ENCODE measurements at places on chromosomes 5 and 9.

GRCh38 chr5:68149189-68149588, 66.4 kb upstream of the PIK3R1 start:
- DNase-seq = no peak

DNA sequence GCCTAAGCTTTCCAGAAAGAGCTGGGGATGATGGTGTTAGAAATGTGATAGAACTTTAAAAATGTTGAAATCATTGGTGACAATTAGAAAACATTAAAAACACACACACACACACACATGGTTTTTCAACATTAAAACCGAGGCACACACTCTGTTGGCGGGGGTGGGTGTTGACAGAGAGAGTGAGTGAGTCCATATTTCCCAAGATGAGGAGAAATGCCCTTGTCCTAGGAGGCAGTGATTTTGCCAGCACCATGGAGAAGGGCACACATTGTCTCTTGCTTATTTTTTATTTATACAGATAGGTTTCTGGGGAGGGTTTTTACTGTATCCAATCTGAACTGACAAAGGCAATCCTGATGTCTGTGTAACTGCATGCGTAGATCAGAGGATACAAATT, 152.5 kb downstream of the INSYN2B start:
- DNase-seq = no peak

- no peak for DNase-seq
Observed at GRCh38 chr9:70291446-70291845, 32.7 kb downstream of the SMC5 start.

GRCh38 chr5:1827025-1827885, 26.0 kb downstream of the NDUFS6 start:
- no peak for DNase-seq

- DNase-seq = no peak
Observed at GRCh38 chr5:83485842-83486241, 14.3 kb downstream of the VCAN start.

DNA sequence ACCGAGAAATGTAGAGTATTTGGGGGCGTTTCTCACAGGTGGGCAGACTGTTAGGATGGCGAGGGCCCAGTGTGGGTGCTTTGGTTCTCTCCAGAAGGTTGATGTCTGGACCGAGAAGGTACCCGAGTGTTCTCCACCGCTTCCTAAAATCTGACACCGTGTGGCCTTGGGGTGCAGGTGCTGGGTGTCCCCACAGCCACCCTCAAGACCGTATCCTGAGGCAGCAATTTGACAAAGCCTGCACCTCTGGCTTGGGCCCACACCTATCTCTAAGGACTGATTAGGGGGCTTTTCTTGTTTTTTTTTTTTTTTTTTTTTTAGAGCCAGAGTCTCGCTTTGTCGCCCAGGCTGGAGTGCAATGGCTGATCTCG, 1.3 kb downstream of the PPP1R26 start:
- DNase-seq = no peak

- DNase-seq = no peak
Observed at GRCh38 chr5:98258939-98259338, 514.5 kb upstream of the RGMB start.

- no peak for DNase-seq
Observed at GRCh38 chr9:100432736-100433135, 5.8 kb downstream of the MSANTD3 start.

- no peak for DNase-seq
Observed at GRCh38 chr5:43420241-43420640, 8.1 kb upstream of the CCL28 start.

GRCh38 chr5:14432931-14433589, 148.5 kb upstream of the OTULINL start:
- no peak for DNase-seq

DNA sequence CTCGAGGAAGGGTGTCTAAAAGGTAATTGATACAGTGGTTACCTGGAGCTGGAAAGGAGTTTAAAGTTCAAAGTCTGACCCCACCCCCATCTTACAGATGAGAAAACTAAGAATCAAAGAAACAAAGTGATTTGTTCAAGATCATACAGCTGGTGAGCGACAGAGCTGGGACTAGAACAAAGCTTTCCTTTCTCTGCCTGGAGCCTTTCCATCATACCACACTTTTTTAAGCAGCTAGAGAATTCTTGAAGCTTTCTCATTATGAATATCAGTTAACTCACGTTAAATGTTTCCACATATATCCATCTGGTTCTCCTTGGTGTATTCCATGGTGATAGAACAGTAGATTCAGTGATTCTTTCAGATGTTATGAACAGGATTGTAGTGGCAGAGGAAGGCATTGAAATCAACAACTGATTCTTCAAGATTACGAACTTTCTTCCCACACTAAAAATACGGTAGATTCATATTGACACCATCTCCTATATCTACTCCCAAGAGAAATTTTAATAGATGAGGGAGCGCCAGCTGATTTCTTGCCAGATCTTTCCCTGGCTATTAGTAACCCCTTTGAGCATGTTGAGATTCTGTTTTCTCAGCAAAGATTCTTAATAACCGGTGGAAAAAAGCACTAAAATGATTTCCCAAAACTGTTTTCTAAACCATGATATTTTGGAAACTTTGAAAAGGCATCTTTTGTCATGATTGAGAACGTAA, 233.7 kb downstream of the ADAMTSL1 start:
- no peak for DNase-seq

GRCh38 chr9:121620777-121621449, 30.5 kb upstream of the DAB2IP start:
- DNase-seq = no peak

DNA sequence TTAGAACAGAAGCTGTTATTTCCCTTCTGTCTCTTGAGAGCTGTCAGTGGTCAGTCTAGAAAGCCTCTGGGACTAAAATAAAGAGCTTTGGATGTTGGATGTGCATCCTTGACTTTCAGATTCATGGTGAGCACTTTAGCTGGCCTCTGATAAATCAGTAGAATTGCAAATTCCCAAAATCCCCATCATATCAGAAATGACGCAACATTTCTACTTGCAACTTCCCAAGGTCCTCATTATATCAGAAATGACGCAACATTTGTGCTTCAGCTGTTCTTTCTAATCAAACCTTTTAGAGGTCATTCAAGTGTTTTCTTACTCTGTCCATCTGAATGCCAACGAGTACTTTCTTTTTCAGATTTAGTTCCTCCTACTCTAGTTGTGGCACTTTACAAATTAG, 167.3 kb upstream of the MOCS2 start:
- DNase-seq = no peak

DNA sequence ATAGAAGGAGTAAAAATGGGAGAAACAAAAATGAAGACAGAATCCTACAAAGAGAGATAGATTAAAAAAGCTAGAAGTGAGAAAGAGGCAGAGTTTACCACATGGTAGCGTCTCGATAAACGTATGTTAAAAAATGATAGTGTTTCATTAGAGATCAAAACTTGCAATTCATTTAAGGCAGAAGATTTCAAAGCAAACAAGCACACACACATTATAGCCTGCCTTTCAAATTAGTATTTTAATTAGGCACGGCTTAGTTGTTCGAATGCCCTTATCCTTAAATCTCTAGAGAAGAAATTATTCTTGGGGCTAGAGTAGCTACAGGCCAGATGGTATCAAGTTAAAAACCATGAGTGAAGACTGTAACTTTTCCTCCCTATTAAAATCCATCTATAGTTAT, 6.0 kb downstream of the STOM start:
- DNase-seq = no peak

- no peak for DNase-seq
Observed at GRCh38 chr9:511861-512260, 297.2 kb downstream of the DOCK8 start.

DNA sequence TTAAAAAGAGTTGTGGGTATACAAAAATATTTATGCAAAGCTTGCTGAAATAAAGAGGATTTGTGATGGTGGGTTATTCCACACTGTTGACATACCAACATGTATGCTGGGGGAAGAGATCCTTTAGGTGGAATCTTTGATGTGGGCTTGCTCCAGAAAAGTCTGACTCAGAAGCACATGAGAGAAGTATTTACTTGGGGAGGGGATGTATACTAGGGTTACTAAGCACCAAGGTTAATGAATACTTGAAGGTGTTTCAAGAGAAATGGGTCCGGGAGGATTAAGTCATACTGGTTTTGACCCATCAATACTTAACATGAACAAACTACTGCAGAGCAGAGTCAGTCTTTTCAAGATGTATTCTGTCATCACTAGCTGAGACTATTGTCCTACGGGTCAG, 316.4 kb upstream of the GRIN3A start:
- DNase-seq = no peak

GRCh38 chr5:98927989-98928872, 576 bp downstream of the CHD1 start:
- peak; percentile 69 for DNase-seq

- DNase-seq = no peak
Observed at GRCh38 chr5:140181525-140181924, 6.5 kb downstream of the CYSTM1 start.

- no peak for DNase-seq
Observed at GRCh38 chr5:178699681-178700253, 30.7 kb downstream of the ZNF354A start.

DNA sequence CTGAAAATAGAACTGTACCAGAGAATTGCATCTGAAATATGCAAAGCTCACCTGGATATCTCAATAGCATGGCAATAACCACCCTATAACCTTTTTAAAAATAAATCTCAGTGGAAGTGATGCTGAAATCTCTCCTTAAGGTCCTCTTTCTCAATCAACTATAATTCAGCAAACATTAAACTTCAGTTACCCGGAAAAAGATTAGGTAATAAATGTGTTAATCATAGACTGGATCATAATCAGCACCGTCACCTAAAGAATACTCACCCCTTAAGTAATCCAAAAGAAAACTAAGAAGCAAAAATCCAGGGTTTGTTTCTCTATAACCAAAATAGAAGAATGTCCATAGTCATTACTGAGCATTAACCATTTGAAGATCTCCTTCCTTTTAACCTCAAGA, 44.3 kb upstream of the DENND4C start:
- DNase-seq = no peak

- no peak for DNase-seq
Observed at GRCh38 chr9:125484350-125485282, 222.4 kb downstream of the MAPKAP1 start.

- no peak for DNase-seq
Observed at GRCh38 chr9:123344192-123344949, 11.6 kb upstream of the CRB2 start.

DNA sequence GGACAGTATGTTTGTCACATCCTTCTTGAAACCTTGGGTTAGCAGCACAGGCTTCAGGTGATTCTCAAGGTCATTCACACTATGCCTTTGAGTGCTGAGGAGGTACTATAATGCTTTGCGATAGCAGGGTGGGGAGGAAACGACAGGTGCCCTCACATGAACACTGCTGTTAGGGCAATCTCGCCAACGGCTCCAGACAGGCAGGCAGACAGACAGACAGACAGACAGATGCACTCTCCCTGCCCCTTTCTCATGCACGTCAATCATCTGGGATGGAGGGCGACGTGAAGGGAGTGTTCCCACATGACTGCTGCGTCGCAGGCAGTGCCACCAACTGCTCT, 82.9 kb downstream of the RAPGEF1 start:
- DNase-seq = no peak

DNA sequence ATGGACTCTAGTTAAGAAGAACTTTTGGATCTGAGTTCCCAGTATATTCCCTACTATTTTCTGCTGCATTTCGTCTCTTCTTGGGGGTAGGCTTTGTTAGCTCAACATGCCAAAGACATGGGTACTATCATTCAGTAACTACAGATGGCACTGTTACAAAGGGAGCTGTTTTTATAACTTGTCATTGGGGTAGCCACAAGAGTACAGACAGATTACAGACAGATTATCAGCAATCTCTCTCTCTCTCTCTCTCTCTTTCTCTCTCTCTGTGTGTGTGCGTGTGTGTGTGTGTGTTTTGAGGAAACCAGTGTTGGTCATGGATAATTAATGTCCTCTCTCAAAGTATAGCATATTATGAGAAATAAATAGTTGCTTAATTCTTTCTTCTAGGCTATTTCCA, 116.1 kb downstream of the WDR70 start:
- DNase-seq = no peak

- DNase-seq = no peak
Observed at GRCh38 chr9:38010918-38011704, 57.9 kb downstream of the SHB start.

DNA sequence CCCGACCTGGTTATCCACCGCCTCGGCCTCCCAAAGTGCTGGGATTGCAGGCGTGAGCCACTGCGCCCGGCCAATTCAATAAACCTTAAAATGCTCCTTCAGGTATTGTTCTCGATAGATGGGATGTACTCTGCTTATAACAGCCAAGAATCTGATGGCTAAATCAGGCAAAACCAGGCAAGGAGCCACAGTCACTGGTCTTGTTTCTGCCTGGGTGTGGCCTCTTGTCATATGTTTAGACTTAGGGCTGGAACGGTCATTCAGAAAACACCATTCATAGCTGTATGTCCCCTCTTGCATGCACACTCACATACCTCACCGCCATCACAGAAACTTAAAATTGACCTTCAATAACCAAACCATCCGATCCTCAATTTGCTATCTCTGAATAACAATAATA, 7.7 kb downstream of the FAM219A start:
- DNase-seq = no peak

DNA sequence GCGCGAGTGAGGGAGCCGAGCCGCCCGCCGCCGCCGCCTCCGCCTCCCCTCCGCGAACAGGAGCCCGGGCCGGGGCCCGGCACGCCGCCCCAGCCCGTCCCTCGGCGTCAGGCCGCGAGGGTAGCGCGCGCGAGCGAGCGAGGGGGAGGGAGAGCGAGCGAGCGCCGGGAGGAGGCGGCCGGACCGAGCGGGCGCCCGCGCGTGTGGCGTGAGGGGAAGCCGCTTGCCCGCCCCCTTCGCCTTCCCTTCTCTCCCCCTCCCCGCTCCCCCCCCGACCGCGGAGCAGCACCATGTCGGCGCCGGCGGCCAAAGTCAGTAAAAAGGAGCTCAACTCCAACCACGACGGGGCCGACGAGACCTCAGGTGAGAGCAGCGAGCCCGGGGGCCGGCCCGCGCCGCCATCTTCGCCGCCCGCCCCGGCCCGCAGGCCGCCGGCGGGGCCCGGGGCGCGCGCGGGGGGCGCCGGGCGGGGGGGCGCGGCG, 312 bp downstream of the SET start:
- no peak for DNase-seq

GRCh38 chr5:154861946-154862345, 3.5 kb downstream of the CNOT8 start:
- DNase-seq = no peak

DNA sequence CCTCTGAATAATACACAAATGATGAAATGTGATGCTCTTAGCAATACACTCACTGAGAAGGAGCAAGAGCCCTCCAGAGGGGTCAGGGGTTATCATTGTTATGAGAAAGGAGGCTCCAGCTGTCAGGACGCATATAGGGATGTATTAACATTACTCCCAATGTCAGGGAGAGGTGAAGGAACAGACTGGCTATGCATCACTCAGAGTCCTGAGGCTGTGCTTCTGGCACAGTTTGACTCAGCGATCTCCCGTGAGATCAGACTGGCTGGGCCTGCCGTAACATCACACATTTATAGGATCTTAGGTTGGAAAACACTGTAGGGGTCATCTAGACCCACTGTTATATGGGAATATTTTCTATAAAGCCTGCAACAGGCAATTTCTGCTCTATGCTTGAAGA, 226.5 kb upstream of the GLRA1 start:
- no peak for DNase-seq

All from esophagus squamous epithelium (tissue), 5 donors.